ENCODE measurements at places on chromosomes 1 and 21.
A peak's percentile ranks its signal among the peaks of the same experiment; 100 is the strongest.

DNA sequence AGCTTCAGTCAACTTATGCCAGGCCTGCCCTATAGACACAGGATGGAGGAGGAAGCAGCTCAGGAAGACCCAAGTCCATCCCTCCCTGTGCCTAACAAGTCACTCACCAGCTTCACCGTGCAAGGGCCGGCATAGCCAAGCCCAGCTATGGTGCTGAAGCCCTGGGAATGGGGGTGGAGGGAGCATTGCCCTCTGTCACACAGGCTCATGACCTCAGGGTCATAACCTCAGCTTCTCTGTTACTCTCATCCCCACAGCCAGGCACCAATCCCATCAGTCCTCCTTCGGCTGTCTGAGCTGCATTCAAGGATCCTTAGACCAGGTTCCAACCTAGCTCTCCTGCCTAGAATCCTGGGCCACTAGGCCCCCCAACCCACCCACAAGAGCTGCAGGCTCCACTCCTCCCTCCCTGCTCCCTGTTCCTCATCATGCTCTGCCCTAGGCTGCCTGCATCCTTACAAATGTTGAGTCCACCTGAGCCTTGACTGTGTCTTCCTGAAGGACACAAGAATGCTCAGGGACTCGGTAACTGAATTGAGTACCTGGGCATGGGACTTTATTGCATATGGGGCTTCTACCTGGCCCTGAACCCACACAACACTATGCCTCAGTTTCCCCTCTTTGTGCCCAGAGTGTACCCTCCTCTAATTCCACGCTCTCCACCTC is 1.7 kb downstream of the CD244 start:
- no peaks in the 10 kb centered on the region for H3K36me3 ChIP-seq
- no peaks in the 10 kb centered on the region for H3K4me1 ChIP-seq
- H3K27me3 ChIP-seq = no peaks in the 10 kb centered on the region
- no peak overlapping the region for H3K4me3 ChIP-seq
- DNase-seq = no peak
- H3K27ac ChIP-seq = no peak overlapping the region

DNA sequence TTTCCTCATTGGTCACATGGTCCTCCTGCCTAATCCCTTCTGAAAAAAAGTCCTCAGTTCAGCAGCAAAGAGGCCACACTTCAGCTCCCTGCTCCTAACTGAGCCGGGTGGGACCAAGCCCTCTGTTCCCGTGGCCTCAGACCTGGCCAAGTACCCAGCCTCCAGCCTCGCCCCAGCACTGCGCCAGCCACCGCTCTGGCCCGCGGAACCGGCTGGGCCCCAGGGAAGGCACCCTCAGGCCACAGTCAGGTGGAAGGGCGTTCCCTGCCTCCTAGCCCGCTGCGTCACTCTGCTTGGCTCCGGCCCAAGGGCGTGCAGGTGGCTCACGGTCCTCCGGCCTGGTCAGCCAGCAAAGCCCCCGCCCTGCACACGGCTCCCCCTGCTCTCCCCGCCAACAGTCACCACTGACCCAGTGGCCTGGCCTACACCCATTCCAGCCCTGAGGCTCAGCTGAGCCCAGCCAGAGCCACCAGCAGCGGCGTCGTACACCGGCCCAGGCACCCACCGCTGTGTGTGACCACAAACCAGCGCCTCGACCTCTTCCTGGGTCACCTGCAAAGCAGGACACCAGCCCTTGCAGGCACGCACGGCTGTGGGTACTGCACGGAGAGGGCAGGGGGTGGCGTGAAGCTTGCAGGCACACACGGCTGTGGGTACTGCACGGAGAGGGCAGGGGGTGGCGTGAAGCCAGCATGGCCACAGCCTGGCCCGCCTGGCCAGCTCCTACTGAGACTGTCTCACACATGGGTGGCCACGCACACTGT is 19.4 kb downstream of the NADK start:
- peak; percentile 97 for DNase-seq
- H3K27me3 ChIP-seq = no peaks in the 10 kb centered on the region
- H3K4me3 ChIP-seq = peak overlapping the region; percentile 0
- H3K27ac ChIP-seq = peak overlapping the region; percentile 82
- peaks cover 16% of the 10 kb centered on the region for H3K4me1 ChIP-seq

GRCh38 chr1:16173447-16174260 is 17.8 kb upstream of the EPHA2 start:
- H3K27ac ChIP-seq = peak overlapping the region; percentile 93
- H3K4me1 ChIP-seq = peaks cover 31% of the 10 kb centered on the region
- no peak overlapping the region for H3K4me3 ChIP-seq
- no peaks in the 10 kb centered on the region for H3K27me3 ChIP-seq
- DNase-seq = peak; percentile 88

GRCh38 chr1:41360074-41360785 is 1.0 kb upstream of the FOXO6 start:
- peak overlapping the region; percentile 70 for H3K4me3 ChIP-seq
- peaks cover 23% of the 10 kb centered on the region for H3K27me3 ChIP-seq
- H3K4me1 ChIP-seq = peaks cover 14% of the 10 kb centered on the region
- H3K27ac ChIP-seq = no peak overlapping the region

DNA sequence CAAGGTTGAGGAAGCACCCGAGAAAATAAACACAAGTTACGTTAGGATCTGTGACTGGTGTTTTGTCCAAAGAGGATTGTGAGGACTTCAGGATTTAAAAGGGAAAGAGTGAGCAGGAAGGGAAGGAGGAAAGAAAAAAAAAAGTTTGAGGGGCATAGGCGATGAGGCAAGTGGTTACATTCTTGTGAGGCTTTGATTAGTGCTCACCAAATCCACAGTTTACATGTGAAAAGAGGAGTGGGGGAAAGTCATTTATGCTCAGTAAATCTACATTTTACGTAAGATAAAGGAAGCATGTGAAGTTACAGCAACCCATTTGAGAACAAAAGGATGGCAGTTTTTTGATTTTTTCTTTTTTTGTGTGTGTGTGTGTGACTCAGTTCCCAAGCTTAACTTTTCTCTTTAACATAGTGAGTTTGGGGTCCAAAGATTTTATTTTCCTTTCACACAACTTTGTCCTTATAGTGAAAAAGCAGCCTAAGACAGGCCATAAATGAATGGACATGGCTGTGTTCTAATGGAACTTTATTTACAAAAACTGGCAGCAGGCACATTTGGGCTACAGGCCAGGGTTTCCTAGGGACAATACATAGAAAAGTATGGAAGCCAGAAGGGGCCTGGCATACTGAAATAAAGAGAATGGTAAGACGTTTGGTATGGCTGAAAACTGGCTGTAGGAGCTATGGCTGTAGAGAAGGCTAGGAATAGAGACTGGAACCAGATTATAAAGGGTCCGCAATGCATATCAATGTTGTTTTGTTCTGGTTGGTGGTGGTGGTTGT is 121.7 kb downstream of the FGGY start:
- H3K4me1 ChIP-seq = no peaks in the 10 kb centered on the region
- no peak for DNase-seq
- H3K36me3 ChIP-seq = no peaks in the 10 kb centered on the region

- no peaks in the 10 kb centered on the region for H3K36me3 ChIP-seq
- H3K27me3 ChIP-seq = no peaks in the 10 kb centered on the region
- no peak for DNase-seq
- no peak overlapping the region for H3K27ac ChIP-seq
Observed at GRCh38 chr21:42069327-42069726, 1.8 kb upstream of the UMODL1 start.
